ENCODE measurements at places on chromosomes 5 and 9. TPM values are rescaled to one million over a fixed set of nuclear protein-coding genes. Genes with fewer than 3 reads are reported as not detected.

- DNase-seq = no peak
These were observed 77.6 kb upstream of the ANKRD55 start for GRCh38 chr5:56310711-56311204.

GRCh38 chr9:97505845-97506244 is 4.4 kb downstream of the TMOD1 start:
- DNase-seq = no peak

GRCh38 chr9:130962418-130963316 is 23.6 kb upstream of the FIBCD1 start:
- DNase-seq = peak; percentile 82

DNA sequence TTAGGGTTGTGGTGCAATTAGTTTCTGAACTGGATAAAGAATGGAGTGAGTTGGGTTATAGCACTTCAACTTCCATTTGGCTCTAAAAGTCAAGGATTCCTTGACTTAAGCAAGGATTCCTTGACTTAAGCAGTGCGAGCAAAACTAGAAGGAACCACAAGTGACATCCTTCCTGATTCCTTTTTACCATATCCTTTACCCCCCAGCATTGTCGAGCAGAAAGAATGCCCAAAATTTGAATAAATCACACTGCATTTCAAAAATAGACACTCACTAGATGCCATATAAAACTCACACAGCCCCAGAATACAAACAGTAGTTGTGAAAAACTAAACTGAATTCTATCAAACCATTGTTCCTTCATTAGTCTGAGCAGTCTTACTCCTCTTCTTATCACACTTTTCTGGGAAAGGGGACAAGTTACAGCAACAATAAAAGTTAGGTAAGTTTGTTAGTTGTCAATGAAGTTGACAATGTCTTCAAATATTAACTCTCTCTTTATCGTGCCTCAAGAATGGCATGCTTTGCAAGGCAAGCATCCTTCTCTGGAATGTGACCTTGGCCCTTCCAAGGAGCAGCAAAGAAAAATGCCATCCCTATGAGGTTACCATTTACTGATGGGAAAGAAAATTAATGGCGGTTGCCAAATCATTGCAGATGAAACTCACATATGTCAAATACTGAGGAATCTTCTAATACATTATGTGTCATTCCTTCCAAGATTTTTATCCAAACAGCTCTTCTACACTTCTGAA is 273.3 kb upstream of the ANKRD55 start:
- DNase-seq = peak; percentile 69

- no peak for DNase-seq
These were observed 95.4 kb upstream of the ANXA1 start for GRCh38 chr9:73056245-73056644.

DNA sequence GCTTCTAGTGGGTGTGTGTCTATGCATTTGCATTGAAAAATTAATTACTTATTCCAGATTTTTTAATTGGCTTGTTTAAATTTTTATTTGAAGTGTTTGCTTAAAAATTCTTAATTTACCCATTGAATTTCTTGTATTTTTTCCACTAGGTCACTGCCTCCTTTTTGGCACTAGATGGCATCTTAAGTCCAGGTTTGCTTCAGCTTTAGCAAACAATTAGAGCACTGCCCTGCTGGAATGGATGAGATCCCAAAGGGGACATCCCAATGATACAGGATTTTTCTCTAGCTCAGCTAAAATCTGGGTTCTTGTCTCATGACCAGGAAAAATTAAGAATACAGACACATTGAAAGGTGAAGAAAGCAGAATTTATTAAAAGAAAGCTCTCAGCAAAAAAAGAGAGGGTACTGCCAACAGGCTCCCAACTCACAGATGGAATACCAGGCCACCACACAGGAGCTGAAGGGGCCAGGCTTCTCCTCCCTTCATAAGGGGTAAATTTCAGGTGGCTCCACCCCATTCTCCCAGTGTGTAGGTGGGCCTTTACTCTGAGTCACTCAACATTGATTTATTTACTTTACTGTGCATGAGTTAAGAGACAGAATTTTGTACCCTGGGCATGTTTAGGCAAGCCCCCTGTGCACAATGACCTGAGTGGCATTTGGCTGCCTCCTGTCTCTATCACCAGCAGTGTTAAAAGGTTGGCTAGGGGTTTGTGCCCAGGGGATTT is 532.4 kb downstream of the ANXA1 start:
- peak; percentile 66 for DNase-seq

GRCh38 chr5:173246135-173246495 is 11.1 kb upstream of the NKX2-5 start:
- no peak for DNase-seq

- DNase-seq = no peak
These were observed 29.5 kb downstream of the SLC25A46 start for GRCh38 chr5:110768138-110768860.

DNA sequence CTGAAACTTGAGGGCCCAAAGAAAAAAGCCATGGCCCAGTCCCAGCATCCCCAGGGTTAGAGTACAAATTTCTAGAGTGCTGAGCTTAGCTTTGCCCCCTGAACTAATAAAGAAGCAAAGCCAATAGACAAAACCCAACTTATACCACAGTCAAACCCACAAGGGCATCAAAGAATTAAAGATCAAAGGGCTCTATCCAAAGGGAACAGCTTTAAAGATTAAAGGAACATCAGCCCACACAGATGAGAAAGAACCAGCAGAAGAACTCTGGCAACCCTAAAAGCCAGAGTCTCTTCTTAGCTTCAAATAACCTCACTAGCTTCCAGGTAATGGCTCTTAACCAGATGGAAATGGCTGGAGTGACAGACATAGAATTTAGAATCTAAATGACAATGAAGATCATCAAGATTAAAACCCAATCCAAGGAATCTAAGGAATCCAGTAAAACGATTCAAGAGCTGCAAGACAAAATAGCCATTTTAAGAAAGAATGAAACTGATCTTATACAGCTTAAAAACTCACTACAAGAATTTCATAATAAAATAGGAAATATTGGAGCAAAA is 93.9 kb downstream of the YIPF5 start:
- no peak for DNase-seq

GRCh38 chr9:101388507-101388993 is 3.7 kb upstream of the BAAT start:
- DNase-seq = no peak

DNA sequence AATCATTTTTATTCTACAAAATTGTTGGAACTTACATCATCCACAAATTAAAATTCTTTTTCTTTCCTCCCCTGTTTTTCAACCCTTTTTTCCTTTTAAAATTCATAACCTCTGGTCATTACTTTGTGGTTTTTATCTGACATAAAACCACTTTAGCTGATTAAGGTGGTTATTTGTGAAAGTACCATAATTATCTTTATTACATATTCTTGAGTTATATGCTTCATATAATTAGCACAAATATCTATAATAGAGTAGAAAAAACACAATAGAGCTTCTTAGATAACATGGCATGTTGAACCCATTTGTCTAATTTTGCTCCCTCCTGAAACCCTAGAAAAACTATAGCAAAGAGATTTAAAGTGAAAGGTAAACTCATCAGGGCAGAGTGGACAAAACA is 22.9 kb upstream of the PPIC start:
- no peak for DNase-seq

Gene JAKMIP2
- not detected for total RNA-seq

DNA sequence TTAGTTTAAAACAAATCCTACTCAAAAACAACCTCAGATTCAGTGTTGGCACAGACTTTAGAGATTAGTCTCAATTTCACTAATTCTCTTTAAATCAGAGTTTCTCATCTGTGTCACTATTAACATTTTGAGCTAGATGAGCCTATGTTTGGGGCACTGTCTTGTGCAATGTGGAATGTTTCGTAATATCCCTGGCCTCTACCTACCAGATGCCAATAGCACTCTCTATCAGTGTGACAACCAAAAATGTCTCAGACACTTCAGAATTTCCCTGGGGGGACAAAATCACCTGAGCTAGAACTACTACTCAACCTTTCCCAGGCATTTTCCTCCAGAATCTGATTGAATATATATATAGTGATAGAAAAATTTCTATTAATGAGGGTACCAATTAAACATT is 465.2 kb upstream of the RGMB start:
- DNase-seq = no peak

DNA sequence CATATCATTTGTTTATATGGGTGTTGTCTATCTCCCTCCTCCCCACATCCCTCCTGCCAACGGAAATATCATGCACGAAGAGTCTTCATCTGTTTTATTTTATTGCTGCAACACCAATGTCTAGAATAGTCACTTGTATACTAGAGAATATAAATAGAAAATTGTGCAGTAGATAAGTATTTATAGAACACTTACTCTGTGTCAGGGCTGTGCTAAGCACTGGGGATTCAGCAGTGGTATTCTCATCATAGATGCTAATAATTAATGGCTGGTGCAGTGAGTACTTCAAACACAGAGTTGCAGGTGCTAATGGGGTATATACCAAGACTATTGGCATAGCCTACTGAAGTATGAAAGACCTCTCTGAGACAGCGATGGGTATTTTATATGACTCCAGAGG is 353.5 kb upstream of the CDH6 start:
- no peak for DNase-seq

GRCh38 chr9:80871596-80871995 is 817.8 kb downstream of the TLE1 start:
- DNase-seq = no peak

Data from Caki2 (cell line).